CD4-positive, alpha-beta T cell treated with Interleukin-10 for 1 hour (primary cell): ENCODE measurements at places on chromosomes 16 and 17.

DNA sequence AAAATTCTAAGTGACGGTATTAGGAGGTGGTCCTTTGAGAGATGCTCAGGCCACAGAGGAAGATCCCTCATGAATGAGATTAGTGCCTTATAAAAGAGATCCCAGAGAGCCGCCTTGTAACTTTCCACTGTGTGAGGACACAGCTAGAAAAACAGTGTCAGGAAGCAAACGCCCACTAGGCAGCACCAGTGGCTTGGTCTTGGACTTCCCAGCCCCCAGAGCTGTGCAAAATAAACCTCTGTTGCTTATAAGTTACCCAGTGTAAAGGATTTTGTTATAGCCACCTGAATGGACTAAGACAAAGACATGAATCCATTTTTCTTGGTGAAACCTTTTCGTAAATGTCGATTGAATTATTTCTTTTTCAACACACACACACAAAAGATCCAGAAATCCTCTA, 141.0 kb downstream of the CBLN1 start:
- DNase-seq: no peak

DNA sequence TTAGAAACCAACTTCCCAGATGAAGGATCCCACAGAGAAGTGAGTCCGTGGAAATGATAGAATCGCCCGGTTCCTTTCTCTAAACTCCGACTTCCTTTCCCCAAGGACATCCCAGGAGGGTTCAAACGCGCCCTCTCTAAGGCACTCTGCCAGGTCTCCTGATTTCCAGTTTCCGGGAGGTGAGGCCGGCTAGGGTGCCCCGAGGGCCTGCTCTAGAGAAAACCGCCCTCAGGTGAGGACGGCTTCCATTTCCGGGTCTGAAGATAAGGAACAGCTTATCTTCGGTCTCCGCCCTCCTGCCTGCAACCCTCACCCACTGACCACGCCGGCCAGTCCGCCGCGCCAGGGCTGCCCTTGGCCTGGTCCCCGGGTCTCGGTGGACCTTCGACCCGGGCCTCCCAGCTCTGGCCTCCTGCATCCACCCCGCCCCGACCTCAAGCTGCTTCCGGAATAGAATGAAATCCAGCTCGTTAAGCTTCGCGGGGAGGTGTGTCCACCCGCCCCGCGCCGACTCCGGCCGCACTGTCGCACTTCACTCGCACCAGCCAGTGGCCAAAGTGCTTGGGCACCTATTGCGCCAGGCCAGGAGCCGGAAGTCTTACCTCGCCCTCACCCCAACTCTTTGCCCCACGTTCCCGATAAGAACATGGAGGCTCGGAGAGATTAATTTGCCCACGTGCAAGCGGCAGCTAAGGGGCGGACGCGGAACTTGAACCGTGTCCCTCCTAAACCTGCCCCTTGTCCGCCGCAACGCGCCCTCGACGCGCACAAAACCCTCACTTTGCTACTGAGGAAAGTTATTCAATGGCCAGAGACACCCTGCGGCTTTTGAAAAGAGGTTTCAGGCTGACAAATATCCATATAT, 836 bp upstream of the MMP15 start:
- peak; percentile 33 for DNase-seq

DNA sequence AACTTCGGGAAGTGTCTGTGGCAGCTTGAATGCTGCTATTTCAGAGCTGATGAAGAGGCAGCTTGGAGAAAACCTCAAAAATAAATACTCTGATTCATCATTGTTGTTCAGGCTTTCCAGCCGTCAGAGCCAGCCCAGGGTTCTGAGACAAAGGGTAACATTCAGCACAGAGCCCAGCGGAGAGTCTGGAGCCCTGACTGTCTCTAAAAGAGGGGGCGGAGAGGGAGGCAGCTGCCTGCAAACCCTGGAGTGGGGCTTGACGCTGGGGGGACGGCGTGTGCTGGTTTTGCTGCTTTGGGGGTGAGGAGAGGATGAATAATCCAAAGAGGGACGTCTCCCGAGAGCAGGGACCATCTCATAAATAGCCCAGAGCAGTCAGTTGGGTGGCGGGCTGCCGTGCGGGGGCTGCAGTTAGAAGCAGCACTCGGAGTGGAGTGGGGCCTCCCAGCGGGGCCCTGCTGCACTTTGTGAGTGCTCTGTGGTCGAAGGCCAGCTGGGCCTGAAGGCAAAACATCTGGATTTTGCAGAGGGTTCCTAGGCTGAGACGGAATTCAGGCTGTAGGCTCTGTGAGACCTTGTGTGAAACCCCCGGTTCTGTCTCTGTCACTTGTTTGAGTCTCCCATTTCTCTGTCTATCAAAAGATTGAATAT, 237.8 kb downstream of the PRKCA start:
- no peak for DNase-seq

DNA sequence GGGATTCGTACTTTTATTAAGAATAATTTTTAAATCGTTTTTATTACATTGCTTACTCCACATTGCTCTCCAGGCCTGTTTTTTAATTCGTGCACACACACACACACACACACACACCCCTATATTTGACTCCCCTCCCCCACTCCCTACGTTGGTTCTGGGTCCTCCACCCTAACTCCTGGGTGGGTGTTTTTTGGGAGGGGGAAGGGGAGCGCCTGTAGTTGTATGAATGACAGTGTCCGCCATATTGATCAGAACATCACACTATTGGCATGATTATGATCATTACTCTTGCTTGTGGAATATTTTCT, 1.3 kb downstream of the GNAO1 start:
- DNase-seq: no peak

DNA sequence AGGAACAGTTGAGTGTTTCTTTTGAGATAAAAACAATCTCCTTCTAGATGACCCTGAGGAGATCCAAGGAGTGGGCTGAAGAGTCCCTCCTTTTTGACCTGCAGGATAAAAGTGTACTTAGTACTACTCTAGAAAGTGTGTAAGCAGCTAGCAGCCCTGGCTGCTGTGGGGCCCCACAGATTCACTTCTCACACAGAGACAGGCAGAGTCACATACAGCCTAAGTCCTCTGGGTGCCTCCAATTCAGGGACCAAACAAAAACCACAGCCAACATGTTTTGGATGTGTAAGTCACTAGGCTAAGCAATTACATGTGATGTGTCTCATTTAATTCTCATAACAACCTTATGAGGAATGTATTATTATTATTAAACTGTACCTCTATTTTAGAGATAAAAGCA, 97.1 kb downstream of the TMEM100 start:
- no peak for DNase-seq

GRCh38 chr17:46730679-46731078, 87.8 kb downstream of the WNT3 start:
- DNase-seq: no peak

DNA sequence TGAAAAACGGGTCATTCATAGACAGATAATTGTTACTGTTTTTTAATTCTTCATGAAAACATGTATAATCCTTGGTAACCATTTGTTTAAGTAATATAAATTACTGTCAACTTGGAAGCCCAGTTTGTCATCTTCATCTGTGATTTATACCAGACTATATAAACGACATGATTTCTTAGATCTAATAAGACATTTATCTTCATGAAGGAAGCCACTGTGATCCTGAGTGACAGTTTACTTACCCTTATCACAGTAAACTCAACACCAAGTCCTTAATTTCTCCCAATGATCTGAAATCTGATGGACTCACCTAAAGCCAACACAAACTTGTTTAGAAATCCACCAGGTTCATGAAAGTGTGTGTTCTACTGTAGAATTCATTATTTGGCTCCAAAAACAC, 91.3 kb downstream of the SKAP1 start:
- DNase-seq: no peak

- peak; percentile 10 for DNase-seq
These were observed 55.1 kb downstream of the ATP2C2 start for GRCh38 chr16:84423416-84423837.

DNA sequence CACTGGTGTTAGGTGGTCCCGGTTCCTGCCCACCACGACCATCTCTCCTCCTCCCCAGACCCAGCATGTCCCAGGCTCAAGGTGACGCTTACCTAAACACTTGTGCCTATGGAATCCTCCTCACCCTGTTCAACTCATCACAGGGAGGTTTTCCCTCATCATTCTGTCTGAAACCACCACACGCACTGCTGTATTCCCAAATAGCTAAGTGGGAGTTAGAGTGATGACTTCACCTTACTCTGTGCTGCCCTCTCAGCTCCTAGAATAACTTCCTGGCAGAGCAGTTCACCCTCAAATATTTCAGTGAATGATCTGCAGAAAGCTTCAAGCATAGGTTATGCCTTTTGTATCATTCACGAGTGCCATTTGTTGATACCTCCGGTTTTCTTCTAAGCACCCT, 216.5 kb downstream of the CPPED1 start:
- no peak for DNase-seq

GRCh38 chr17:34981538-34982241, 1.4 kb downstream of the LIG3 start:
- no peak for DNase-seq

GRCh38 chr16:17116595-17117322, 354.0 kb downstream of the XYLT1 start:
- DNase-seq: no peak

DNA sequence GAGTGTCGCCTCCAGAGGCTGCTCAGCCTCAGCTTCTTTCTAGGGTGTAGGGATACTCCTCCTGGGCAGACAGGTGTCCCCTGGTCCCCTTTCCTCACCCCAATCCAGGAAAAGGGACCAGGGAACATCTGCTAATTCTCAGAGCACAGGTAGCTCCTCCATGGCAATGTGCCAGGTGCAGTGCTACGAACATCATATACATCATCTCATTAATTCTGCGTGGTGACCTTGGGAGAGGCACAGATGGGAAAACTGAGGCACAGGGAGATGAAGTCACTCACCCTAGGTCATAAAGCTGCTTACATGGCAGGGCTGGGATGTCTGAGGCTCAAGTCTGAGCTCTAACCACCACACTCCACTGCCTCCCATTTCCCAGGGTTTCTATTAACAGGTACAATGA, 11.7 kb downstream of the HDAC5 start:
- no peak for DNase-seq

DNA sequence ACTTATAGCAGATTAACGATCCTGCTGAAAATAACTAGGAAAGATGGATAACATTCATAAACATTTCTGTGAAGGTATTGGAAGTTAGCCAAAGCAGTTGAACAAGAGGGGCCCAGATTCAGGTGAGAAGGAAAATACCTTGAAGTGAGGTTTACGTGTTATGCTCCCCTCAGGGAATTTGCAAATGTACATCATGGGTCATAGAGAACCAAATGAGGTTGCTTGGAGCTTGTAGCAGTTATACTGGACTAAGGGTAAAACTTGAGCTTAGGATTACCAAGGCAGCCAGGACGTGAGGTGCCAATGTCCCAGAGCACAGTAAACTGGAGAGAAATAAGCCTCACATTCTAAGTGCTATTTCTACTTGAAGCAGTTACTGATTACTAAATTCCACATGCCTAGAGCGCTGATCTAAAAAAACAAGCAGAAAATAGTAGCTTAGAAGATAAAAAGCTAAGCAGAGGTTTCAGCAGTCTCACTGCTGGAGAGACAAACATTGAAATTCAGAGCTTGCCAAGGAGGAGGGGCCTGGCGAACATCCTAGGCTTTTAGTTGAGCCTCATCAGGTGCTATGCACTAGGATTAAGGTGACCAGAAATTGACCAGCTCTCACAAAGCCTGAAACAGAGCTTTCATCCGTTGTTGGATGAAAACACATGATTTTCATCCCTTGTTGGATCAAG, 136.7 kb upstream of the FAM20A start:
- DNase-seq: no peak

GRCh38 chr17:41666237-41666641, 22.4 kb upstream of the EIF1 start:
- peak; percentile 91 for DNase-seq

DNA sequence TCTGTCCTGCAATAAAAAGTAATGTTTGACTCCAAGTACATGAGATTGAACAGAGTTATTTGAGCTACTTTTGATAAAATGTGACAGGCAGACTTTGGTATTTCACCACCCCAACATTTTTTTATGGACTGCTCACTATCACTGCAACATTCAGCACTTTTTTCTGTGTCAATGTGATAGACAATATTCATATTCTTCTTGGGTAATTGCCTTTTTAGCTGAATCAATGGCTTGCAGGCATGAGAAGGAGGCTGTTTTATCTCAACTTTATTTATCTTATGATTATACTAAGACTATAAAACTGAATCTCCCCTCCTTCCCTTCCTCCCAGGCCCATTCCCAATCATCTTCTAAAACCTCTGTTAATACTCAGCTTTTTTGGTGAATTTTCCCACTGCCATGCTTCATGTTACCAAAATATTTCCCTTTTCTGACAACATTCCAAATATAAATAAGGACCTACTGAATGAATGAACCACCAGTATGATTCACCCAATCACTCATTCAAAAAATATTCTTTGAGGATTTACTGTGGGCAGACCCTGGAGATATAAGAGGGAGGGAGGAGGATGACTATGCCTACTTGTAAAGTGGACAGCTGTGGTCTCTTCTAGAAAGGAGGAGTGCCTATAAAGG, 67.6 kb downstream of the CDH13 start:
- no peak for DNase-seq

- DNase-seq: no peak
These were observed 27.4 kb downstream of the TNFRSF13B start for GRCh38 chr17:16944334-16945135.

DNA sequence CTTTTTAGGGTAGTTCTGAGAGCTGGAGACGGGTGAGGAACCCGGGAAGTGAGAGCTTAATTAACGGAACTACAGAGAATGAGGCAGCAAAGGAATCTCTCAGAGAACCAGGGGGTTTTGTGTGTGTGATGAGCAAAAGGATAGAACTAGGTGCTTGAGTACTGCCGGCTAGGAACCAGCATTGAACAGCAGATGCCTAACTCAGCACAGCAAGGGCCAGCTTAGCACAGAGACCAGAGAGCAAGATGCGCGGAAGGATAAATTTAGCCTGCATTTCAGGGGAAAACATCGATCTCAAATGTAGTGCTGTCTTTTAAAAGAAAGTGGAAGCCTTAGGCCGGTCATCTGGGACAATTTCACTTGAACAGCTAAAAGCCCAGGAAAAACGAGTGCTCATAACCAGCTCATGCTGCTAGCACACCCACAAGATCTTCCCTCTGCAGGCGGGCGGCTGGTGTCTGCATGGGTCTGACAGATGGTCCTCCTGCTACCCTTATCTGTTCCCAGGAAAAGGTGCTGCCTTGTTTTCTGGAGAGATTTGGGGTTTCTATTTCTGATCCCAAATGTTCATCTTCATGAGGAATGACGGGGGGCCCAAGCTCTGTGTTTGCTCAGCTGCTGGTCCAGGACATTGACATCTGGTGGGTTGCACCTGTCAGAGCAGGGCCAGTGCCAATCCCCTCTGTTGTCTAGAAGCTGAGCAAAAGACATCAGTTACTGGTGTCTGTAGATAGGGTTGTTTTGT, 103.9 kb downstream of the SOCS1 start:
- DNase-seq: no peak

- DNase-seq: no peak
These were observed 4.7 kb downstream of the CEP295NL start for GRCh38 chr17:78898075-78898836.
